ENCODE measurements at places on chromosomes 2 and 18.

DNA sequence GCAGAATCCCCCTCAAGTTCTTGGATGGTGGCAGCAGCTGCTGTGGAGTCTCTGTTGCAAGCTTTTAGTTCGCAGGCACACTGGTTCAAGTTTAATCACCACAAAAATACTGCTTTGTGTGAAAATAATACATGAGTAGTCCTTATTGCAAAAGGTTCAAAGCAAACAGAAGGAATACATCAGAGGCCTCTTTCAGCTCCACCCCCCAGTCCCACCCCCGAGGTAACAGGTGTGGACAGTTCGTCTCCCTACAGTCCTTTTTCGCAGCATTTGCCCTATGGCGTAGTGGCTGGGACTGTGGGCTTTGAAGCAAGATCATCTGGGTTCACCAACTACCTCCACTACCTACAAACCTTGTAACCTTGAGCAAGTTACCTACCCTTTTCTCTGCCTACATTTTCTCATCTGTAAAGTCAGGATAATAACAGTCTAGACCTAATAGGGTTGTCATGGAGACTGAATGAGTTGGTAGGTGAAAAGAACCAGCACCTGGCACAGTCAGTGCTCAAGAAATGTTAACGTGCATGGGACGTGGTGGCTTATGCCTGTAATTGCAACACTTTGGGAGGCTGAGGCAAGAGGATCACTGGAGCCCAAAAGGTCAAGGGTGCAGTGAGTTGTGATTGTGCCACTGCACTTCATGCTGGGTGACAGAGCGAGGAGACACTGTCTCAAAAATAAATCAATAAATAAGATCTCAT lies 61.7 kb downstream of the TCF7L1 start:
- no peaks in the 10 kb centered on the region for H3K36me3 ChIP-seq
- DNase-seq = no peak
- H3K27me3 ChIP-seq = peaks cover 5% of the 10 kb centered on the region
- no peak overlapping the region for H3K27ac ChIP-seq
- H3K4me3 ChIP-seq = no peak overlapping the region

GRCh38 chr2:26670171-26670570 lies 22.4 kb upstream of the KCNK3 start:
- no peaks in the 10 kb centered on the region for H3K36me3 ChIP-seq
- H3K27ac ChIP-seq = no peak overlapping the region
- H3K4me1 ChIP-seq = no peaks in the 10 kb centered on the region
- H3K4me3 ChIP-seq = no peak overlapping the region

DNA sequence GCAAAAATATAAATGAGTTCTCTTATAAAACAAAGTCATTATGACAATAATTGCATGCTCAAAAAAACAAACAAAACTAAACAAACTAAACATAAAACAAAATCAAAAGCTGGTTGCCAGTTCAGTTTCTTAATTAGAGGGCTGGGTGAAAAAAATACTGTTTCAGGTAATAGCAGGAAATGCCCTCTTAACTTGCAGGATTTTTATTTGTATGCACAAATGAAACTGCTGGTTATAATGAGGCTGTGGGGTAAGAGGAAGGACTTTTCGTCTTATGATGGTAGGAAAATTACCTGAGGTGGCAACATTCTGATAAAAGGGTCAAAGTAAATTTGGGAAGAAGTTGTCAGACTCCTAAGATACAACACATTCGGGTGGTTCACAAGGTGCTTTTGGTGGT lies 21.5 kb upstream of the CDKL4 start:
- peak overlapping the region; percentile 85 for H3K27ac ChIP-seq
- H3K4me1 ChIP-seq = peaks cover 29% of the 10 kb centered on the region
- peak overlapping the region; percentile 28 for H3K4me3 ChIP-seq
- H3K36me3 ChIP-seq = no peaks in the 10 kb centered on the region

DNA sequence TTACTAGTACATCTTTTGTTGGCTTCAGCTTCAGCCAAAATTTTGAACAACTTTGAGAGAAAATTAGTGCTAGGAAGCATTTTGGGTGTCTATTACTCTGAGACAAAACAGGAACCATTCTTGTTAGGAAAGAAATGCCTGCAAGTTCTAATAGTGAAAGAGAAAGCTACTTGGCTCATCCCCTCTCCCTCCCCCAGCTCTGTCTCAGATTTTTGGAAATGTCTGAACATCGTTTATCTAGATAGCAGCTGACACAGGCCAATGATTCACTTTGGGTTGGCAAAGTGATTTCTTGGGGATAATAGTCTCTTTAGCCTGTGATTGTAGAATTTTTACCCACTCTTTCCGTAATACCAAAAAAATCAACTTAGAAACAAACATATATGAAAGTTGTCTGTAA lies 42.3 kb upstream of the PTPRM start:
- H3K4me3 ChIP-seq = no peak overlapping the region
- H3K27me3 ChIP-seq = no peaks in the 10 kb centered on the region
- H3K36me3 ChIP-seq = no peaks in the 10 kb centered on the region
- no peak overlapping the region for H3K27ac ChIP-seq
- no peaks in the 10 kb centered on the region for H3K4me1 ChIP-seq
- DNase-seq = no peak

DNA sequence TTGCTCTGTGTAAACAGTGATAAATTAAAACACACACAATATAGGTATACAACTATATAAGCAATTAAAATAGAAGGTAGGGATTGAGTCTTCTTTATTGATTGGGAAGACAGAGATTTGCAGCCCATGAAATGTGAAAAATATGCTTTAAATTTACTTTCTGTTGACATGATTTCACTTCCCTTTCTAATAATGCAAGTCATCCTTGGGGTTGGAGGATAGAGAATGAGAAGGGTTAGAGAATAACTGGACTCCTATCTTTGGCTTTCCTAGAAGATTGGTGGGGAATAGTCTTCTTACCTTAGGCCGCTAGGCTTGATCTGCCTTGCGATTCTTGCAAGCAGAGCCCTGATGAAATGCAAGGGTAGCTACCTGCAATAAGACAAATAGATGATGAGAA lies 339.8 kb downstream of the NYAP2 start:
- no peaks in the 10 kb centered on the region for H3K36me3 ChIP-seq
- H3K4me3 ChIP-seq = no peak overlapping the region
- no peaks in the 10 kb centered on the region for H3K4me1 ChIP-seq
- DNase-seq = no peak

- H3K27ac ChIP-seq = no peak overlapping the region
- no peaks in the 10 kb centered on the region for H3K27me3 ChIP-seq
- DNase-seq = no peak
- no peak overlapping the region for H3K4me3 ChIP-seq
Measured at GRCh38 chr2:186328838-186329237, 157.2 kb upstream of the ZC3H15 start.

DNA sequence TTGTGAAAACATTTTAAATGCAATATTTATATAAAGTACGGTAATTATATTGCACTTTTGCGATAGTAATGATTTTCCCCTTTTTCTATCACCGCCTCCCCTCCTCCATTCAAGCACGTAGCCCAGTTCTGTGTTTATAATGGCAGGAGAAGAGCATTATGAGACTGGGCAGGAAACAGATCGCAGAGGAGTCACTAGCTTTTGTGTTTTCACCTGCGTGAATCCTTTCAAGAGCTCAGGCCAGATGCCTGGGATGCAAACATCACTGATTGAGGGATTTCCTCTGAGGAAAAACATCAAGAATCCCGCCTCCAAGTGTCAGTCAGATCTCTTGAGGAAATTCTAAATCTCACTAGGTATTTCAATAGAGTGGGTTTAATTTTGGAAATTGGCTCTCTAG lies 178.4 kb upstream of the FN1 start:
- H3K27ac ChIP-seq = no peak overlapping the region
- no peaks in the 10 kb centered on the region for H3K36me3 ChIP-seq
- no peak overlapping the region for H3K4me3 ChIP-seq
- H3K4me1 ChIP-seq = no peaks in the 10 kb centered on the region

- no peak overlapping the region for H3K27ac ChIP-seq
- H3K4me1 ChIP-seq = no peaks in the 10 kb centered on the region
- H3K4me3 ChIP-seq = no peak overlapping the region
- no peaks in the 10 kb centered on the region for H3K36me3 ChIP-seq
- no peak for DNase-seq
Measured at GRCh38 chr2:18792226-18792629, 202.9 kb upstream of the NT5C1B start.

- H3K4me1 ChIP-seq = peaks cover 24% of the 10 kb centered on the region
- no peaks in the 10 kb centered on the region for H3K27me3 ChIP-seq
- no peak for DNase-seq
- peaks cover 74% of the 10 kb centered on the region for H3K36me3 ChIP-seq
- no peak overlapping the region for H3K27ac ChIP-seq
- H3K4me3 ChIP-seq = no peak overlapping the region
Measured at GRCh38 chr2:15316370-15316814, 244.7 kb downstream of the NBAS start.

DNA sequence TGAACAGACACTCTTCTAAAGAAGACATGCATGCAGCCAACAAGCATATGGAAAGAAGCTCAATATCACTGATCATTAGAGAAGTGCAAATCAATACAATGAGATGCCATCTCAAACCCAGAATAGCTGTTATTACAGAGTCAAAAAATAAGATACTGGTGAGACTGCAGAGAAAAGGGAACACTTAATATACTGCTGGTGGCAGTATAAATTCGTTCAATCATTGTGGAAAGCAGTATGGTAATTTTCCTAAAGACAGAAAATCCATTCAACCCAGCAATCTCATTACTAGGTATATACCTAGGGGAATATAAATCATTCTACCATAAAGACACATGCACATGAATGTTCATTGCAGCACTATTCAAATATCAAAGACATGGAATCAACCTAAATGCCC lies 116.6 kb upstream of the LTBP1 start:
- H3K4me3 ChIP-seq = no peak overlapping the region
- no peaks in the 10 kb centered on the region for H3K36me3 ChIP-seq
- H3K4me1 ChIP-seq = peaks cover 14% of the 10 kb centered on the region
- no peaks in the 10 kb centered on the region for H3K27me3 ChIP-seq
- H3K27ac ChIP-seq = no peak overlapping the region

GRCh38 chr2:19667536-19667949 lies 234.2 kb downstream of the TTC32 start:
- H3K4me3 ChIP-seq = no peak overlapping the region
- no peak overlapping the region for H3K27ac ChIP-seq
- DNase-seq = no peak
- no peaks in the 10 kb centered on the region for H3K36me3 ChIP-seq
- peaks cover 11% of the 10 kb centered on the region for H3K27me3 ChIP-seq

GRCh38 chr18:71036783-71037182 lies 747.9 kb downstream of the SOCS6 start:
- H3K27ac ChIP-seq = no peak overlapping the region
- H3K4me1 ChIP-seq = no peaks in the 10 kb centered on the region
- no peak overlapping the region for H3K4me3 ChIP-seq
- DNase-seq = no peak
- H3K27me3 ChIP-seq = no peaks in the 10 kb centered on the region

DNA sequence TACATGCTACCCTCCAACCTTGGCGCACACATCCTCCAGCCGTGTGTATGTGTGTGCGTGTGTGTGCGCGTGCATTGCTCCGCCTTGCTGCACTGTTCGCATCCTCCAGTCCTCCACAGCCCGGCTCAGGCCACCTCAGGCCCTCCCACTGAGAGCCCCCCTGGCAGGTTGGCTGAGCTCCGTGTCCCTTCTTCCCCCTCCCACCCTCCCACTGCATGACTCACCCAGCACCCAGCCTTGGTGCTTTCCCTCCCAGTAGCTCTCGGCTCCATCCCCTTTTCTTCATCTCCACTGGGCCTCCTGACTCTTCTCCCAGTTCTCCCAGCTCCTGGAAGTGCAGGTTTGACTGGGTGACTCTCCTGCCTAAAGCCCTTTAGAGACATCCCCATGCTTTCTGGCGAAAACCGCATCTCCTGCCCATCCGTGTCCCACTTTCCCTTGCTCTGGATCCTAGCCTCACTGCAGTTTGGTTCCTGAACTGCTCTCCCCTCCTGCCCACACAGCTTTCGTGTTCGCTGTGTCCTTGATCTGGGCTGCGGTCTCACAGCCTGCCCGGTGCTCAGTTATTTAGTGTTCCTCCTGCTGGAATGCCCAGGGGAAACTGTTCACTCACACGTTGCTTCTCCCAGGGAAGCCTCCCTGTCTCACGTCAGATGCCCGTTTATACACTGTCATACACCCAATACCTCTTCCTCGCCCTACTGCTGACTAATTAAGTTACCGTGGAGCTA lies 4.9 kb downstream of the TMEM177 start:
- no peaks in the 10 kb centered on the region for H3K27me3 ChIP-seq
- H3K4me3 ChIP-seq = no peak overlapping the region
- DNase-seq = no peak
- no peak overlapping the region for H3K27ac ChIP-seq

DNA sequence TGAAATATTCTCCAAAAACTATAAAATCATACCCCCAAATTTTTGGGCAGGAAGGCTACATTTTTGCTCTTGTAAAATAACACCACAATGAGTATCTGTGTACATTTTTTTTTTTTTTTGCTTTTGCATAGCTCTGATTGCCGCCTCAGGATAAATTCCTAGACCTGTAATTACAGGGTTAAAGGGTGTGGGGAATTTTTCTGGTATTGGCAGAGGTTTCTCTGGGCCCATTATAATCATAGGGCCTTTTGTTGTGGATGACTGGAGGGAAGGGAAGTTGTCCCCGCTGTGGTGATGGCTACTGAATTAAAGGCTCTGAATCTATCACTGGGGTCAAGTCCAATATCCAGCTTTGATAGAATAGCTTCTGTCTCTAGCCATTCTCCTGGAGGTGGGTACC lies 26.6 kb downstream of the CCDC195 start:
- DNase-seq = no peak
- H3K4me1 ChIP-seq = no peaks in the 10 kb centered on the region
- H3K4me3 ChIP-seq = no peak overlapping the region
- H3K27ac ChIP-seq = no peak overlapping the region
- H3K27me3 ChIP-seq = no peaks in the 10 kb centered on the region

- H3K36me3 ChIP-seq = no peaks in the 10 kb centered on the region
- peaks cover 7% of the 10 kb centered on the region for H3K27me3 ChIP-seq
- DNase-seq = no peak
- H3K4me3 ChIP-seq = no peak overlapping the region
- no peak overlapping the region for H3K27ac ChIP-seq
Measured at GRCh38 chr2:172216477-172216876, 113.8 kb upstream of the DLX2 start.

DNA sequence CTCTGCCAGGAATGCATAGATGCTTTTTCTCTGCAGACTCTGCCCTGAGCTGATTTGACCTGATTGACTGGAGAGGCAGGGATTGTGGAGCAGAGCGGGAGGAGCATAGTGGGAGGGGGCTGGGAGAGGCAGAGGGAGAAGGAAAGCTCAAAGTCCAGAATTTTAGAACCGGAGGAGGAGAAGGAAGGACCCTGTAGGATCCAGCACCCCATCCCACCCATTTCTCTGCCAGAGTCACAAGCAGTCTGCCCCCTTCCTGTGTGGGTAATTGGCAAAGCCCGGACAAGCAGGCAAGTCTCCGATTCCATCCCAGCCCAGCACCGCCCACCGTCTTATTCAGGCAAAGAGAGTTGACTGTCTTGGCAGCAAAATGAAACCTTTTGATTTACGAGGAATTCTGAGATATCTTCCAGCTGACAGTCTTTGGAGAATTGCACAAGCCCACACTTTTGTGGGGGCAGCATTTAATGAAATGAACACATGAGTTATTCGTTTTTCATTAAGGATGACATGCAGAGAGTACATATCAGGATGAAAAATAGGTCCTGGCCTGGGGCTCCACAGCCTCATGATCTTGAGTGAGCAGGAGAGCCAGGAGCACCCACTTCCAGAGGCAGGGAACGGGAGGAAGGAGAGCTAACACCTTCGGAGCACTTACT lies 103.1 kb downstream of the MCFD2 start:
- no peak overlapping the region for H3K4me3 ChIP-seq
- peaks cover 18% of the 10 kb centered on the region for H3K27me3 ChIP-seq
- H3K36me3 ChIP-seq = no peaks in the 10 kb centered on the region
- no peaks in the 10 kb centered on the region for H3K4me1 ChIP-seq
- no peak for DNase-seq
